ENCODE measurements at places on chromosomes 3 and 15. TPM values are rescaled to one million over a fixed set of nuclear protein-coding genes. Genes with fewer than 3 reads are reported as not detected.

DNA sequence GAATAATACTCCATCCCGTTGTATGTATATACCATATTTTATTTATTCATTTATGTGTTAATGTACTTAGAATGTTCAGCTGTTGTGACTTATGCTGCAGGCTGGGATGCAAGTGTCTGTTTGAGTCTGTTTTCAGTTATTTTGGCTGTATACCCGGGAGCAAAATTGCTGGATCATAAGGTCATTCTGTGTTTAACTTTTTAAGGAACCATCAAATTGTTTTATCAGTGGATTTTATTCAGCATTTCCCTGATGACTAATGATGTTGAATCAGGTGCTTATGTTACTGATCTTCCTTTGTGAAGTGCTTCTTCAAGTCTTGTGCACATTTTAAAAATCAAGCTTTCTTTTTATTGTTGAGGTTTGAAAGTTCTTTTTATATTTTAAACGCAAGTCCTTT is 118.1 kb downstream of the SLC25A26 start:
- no peak for DNase-seq

DNA sequence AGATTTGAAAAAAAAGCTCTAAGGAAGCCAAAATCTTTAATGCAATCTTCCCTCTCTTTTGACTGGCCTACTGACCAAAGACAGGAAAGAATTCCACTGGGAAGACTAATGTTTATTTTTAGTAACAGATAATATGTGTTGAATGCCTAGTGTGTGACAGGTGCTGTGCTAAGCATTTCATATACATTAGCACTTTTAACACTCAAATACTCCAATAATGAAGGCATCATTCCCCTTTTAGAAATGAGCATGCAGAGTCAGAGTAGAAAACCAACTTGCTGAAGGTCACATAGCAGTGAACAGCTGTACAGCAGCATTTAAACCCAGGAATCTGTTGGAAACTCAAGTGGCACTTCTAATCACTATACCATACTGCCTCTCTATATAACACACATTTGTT is 170.6 kb downstream of the MINAR1 start:
- no peak for DNase-seq

DNA sequence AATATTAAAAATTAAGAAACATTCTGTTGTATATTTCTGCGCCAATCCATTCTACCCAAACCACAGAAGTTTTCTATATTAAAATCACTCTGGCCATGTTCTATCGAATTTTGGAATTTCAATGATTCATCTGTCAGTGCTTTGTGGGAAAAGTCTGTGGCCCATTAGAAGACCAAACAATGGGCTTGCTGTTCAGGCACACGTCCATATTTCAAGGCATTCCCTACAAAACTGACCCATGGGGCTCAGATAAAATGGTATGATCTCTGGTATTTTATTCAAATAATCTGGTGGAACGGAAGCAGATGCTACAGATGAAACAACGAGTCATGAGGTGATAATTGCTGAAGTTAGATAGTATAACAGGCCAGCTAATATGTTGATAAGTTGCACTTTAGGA is 12.4 kb downstream of the NPHP3 start:
- no peak for DNase-seq

DNA sequence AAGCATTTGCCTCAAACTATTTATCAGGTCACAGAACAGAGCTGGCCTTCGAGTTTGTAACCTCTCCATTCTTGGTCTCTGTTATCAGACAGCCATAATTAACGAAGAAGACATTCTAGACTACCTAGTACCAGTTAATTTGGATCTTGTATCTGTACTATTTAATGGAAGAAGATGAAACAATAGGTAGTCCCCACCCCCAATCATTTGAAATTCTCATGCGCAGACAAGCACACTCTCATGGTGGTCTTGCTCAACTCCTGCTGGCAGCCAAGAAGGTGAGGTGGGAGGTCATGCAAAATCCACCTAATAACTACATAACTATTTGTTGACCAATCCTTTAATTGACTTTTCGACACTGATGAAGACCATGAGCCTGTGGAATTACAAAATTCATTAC is 2.8 kb upstream of the SKIL start:
- no peak for DNase-seq

- no peak for DNase-seq
Measured at GRCh38 chr3:127216415-127217261, 23.7 kb downstream of the PRR23E start.

DNA sequence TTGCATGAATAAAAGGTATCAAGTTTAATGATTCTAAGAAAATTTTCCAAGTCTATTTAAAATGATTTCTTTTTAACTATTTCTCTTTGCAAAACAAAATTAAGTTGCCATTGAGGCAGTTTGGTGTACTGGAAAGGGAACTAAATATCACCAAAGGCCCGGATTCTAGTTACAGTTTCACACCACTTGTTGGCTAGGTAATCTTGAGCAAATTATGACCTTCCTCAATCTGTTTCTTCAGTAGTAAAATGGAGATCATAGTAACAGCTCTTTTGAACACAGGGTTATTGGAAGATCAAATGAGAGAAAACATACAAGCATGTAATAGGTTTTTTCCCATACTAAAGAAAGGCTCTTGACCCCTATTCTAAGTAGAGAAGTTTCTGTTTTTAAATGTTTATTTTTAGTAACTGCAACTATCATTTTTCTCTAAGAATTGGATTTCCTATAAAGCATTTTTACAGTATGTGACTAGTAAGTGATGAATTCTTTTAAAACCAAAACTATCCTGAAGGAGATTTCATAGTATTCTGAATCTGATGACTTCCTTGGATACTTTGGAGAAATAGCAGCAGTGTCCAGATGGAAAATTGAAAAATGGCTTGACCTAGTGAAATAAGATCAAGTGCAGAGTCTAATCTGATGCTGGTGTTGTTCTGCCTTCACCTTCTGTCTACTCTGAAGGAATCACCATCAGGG is 15.7 kb downstream of the SCAANT1 start:
- no peak for DNase-seq

DNA sequence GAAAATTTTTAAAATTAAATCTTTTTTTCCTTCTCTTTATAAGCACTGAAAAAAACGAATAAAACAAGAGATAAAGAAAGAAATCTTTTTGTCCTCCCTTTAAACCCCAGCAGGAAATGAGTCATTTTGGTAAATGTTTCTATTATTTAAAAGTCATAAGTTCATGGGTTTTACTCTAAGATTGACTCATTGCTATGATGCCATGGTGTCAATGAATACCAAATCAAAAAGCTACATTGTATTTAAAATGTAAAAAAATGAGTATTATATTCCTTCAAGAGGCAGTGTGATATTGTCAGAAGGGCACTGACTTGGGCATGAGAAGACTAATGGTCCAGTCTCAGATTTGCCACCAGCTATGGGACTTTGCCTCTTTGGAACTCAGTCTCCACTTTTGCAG is 303.4 kb upstream of the DNAJC19 start:
- no peak for DNase-seq

DNA sequence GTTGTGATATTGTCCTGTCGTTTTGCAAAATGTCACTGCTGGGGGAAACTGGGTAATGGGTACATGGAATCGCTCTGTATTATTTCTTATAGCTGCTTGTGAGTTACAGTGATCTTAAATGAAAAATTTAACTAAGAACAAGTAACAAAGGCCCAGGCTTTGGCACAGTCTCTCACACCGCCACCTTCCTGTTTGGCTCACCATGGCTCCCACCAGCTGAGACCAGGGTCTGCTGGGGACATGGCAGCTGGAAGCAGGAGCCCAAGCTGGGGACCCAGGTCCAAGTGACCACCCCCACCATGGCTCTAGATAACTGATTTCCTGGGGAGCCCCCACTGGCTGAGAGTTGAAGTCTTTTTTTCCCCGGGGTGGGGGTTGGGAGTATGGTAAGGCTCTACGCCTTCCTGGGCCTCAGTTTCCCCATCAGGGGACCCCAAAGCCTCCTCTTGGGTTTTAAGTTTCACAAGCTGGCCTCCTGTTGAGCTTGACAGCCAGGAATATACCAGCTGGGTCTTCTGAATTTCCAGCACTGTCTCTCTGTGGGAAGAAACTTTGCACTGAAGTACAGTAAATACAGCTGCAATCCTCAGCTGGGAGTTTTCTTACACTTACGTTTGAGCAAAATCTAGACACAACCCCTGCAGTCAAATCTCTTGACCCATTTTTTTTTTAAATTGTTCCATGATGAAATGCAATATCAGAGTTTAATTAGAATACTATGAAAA is 26.1 kb downstream of the ABTB1 start:
- DNase-seq: no peak

DNA sequence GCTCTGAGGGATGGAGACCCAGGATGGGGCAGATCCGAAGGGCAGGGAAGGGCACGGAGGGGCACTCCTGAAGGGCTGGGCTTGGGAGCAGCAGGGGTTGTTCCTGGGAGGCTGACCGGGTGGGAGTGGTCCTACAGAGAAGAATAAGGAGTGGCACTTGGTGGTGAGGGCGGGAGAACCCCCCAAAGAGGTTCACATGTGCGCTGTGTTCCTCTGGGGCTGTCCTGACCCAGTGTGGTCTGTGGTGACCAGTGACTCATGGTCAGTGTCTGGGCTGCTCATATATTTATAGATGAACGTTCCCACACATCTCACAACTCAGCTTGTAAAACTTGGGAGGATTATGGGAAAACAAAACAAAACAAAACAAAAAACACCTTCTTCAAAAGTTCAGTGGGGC is 10.0 kb downstream of the TRPM1 start:
- DNase-seq: no peak

DNA sequence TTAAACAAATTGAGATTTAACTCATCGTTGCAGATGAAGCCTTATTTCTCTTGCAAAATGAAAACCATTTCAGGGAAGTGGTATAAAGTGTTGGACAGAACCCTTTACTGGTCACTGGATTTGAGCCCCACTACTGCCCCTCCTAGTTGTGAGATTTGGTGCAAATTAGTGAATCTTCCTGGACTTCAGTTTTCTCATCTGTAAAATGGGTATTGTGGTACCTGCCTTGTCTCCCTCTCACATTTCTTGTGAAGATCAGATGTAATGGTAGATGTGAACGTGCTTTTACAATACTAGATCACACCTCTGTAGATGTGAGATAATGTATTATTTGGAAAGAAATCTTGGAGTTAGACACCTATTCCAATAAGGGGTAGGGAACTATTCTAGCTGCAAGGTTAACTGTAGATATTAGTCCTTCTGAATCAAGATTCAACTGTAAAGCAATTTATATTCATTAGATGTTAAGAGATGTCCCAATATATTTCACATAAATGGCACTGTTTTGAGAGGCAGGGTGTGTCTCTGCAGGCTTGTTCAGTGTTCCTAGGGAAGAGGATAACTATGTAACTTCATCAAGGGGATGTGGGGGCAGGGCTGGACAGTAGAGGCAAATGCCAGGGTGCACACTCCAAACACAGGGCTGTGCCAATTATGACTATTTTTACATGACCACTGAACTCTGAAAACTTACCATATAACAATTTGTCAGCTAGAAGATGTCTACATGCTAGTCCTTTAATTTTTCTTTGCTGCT is 112.4 kb upstream of the PFN2 start:
- DNase-seq: no peak

GRCh38 chr3:169542331-169542751 is 121.2 kb downstream of the MECOM start:
- no peak for DNase-seq

DNA sequence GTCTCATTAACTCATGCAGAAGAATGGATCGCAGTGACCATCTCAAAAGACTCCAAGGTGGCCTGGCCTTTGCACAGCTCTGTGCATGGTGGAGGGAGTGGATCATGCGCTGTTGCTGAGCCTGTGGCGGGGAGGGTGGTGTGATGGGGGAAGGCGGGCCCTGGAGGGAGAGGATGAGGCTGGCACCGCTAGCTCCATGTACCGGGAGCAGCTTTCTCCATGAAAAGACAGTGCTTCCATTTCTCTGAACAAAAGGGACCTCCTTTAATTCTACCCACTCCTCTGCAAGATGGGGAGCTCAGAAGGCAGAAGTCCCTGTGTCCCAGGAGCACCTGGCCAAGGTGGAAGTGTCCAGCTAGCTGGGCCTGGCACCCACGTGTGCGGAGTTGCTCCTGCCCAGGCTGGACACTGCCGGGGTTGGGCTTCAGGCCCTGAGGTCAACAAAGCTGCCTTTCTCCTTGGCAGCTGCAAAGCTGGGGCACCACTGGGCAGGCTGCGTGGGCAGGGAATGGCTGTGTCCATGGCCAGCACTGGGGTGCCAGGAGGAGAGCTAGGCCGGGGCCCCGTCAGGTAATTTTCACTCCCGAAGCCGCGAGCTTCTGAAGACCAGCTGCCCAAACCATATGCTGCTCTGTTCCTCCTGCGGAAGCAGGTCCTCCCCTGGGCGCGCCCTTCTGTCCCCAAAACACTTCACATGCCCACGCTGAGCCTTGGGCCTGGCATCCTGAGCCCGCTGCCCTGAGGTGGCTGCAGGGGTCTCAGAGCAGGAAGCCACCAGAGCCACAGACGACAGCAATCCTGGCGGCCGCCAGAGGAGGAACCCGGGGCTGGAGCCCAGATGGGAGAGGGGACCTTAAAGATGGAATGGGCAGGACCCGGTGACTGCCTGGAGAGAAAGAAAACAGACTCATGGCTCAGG is 6.4 kb downstream of the MAP6D1 start:
- DNase-seq: no peak

DNA sequence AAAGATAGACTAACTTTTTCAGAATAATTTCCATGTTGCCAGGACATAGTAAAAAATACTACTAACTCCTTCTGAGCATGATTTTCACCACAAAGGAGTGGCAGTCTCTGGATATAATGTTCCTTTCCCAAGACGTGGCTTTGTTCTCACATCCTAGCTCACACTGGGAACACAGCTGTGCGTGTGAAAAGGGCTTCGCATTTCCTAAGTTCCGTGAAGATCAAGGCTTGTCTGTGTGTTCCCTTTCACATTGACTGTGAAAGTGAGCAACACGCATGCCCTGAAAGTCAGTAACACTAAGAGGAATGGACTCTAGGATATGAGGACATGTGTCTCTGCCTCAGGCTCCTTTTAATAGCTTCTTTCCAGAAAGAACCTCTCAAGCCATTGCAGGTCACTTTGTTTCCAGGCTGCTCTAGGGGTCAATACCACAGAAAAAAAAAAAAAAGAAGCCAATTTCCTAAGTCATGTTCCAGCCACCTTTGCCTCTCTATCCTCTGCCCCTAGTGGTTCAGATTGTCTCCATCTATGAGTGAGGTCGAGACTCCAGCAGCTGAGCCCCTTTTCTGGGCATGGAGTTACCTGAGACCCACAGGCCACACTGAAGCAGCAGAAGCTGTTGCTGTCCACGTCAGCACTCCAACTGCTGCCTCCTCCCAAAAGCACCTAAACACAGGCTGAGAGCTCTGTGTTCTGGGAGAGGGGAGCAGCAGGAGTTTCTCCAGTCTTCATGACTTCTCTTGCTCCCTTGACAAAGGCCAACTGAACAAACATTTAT is 355.9 kb downstream of the RSL24D1 start:
- DNase-seq: no peak

- no peak for DNase-seq
Measured at GRCh38 chr3:86976219-86976618, 14.7 kb downstream of the VGLL3 start.

KCNAB1 gene
- 3.1 TPM for total RNA-seq

CNTN3 gene
- 0.08 TPM for total RNA-seq

SLC24A5 gene
- not detected for total RNA-seq

GOLGA8R gene
- 0.88 TPM for total RNA-seq

ACP3 gene
- 0.30 TPM for total RNA-seq

MYL3 gene
- 1,482 TPM for total RNA-seq

GABRA5 gene
- total RNA-seq: not detected

ARGFX gene
- not detected for total RNA-seq

SKOR1 gene
- 0.13 TPM for total RNA-seq

FANCD2OS gene
- not detected for total RNA-seq

Data from psoas muscle (tissue), 8 donors.